Activated T-helper 17 cell treated with anti-CD3 and anti-CD28 coated beads, Interleukin-2, amount 50 U/mL, for 72 hours (primary cell): ENCODE measurements at places on chromosomes 6 and 20. TPM values are rescaled to one million over a fixed set of nuclear protein-coding genes. Genes with fewer than 3 reads are reported as not detected.

The UBD gene
- total RNA-seq, result 3.7 TPM

DNA sequence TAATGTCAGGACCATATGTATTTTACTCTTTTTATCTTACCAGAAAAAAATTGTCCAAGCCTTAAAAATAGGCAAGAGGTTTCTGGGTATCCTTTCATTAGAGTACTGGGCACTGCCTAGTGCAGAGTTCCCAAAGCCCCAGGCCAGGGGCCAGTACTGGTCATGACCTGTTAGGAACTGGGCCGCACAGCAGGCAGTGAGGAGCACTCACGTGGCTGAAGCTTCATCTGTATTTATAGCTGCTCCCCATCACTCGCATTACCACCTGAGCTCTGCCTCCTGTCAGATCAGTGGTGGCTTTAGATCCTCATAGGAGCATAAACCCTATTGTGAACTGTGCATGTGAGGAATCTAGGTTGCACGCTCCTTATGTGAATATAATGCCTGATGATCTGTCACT, 632.9 kb downstream of the UTRN start:
- no peak for ATAC-seq

DNA sequence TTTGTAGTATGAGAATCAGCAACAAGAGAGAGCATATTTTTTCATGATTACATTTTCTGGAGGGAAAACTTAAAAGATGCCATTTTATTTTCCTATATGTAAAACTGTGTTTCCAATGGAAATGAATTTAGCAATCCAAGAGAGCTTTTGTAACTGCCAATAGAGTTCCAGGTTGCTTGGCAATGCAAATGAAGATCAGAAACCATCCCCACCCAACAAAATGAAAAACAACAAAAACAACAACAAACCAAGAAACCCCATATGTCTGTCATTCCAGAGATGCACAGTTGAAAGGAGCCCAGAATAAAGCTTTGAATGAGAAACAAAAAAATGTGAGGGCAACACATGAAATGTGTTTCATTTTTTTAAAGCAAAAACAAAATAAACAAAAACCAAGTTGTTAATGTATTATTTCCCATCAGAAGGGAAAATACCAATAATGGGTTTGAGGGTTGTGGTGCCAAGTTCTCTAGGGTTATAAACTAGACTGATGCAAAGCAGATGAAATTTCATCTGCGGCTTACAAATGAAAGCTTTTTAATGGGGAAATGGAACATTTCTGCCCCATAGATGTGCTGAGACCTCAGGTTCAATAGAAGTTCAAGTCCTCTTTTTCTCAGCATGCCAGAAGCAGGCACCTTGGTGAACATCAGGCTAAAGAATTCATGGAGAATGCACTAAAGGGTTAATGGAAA, 121.5 kb upstream of the MCHR2 start:
- no peak for ATAC-seq

DNA sequence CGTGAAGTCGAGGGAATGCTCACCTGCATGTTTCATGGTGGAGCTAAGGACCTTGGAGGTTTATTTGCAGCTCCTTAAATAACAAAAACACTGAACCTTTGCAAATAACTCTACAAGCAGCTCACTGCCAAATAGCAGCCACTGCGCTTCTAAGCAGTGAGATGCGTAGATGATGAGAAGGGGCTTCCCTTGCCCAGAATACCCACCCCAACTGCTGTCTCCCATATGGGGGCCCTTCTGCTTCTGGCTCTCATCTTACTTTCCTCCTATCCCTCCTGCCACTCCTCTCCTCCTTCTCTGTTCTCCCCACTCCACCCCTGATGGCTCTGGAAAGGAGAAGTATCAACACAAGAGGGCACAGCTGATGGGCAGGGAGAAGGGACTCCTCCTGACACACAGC, 193.3 kb upstream of the SSTR4 start:
- ATAC-seq, result no peak

- no peak for ATAC-seq
These were observed 451.0 kb downstream of the PLCB1 start for GRCh38 chr20:8583012-8583565.

The PCSK2 gene
- not detected for total RNA-seq

The TBXT gene
- not detected for total RNA-seq

GRCh38 chr6:13733178-13733887, 21.7 kb upstream of the RANBP9 start:
- no peak for ATAC-seq

- ATAC-seq, result no peak
These were observed 58.5 kb downstream of the GRIK2 start for GRCh38 chr6:101451981-101452380.

GRCh38 chr20:59912609-59913008, 20.8 kb downstream of the SYCP2 start:
- peak; percentile 56 for ATAC-seq

GRCh38 chr6:6593867-6594468, 5.4 kb downstream of the LY86 start:
- ATAC-seq, result no peak

DNA sequence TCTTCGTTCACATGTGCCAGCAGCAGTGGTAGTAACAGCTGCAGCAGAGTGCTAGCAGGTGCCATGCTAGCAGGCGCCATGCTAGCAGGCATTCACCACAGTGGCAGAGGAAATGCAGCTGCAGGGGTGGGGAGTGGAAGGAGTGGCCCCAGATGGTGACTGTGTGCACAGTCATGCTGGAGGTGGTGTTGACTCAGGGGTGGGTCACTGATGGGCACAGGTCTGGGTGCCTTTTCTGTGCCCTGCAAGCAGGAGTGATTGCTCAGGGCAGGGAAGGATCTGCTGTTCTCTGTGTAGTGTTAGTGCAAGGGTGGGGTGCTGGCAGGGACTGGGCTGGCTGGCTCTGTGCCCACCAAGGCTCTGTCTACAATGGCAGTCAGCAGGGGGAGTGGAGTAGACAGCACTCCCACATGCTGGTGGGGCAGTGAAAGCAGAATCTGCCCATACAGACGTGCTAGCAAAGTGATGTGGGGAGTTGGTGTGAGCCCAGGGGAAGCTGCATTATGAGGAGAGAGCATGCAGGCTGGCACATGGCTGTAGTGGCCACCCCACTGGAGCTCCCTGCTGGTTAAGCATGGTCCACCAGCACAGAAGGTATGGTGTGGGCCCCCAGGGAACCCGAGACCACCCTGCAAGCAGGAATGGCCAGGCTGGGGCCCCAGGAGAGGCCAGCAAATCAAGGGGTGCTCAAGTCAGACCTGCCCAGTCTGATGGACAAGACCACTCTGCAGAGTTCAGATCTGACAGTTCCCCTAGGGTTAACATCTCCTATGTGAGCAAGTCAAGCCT, 11.4 kb upstream of the TSPYL4 start:
- ATAC-seq, result peak; percentile 81

The ELMO2 gene
- 54.6 TPM for total RNA-seq

DNA sequence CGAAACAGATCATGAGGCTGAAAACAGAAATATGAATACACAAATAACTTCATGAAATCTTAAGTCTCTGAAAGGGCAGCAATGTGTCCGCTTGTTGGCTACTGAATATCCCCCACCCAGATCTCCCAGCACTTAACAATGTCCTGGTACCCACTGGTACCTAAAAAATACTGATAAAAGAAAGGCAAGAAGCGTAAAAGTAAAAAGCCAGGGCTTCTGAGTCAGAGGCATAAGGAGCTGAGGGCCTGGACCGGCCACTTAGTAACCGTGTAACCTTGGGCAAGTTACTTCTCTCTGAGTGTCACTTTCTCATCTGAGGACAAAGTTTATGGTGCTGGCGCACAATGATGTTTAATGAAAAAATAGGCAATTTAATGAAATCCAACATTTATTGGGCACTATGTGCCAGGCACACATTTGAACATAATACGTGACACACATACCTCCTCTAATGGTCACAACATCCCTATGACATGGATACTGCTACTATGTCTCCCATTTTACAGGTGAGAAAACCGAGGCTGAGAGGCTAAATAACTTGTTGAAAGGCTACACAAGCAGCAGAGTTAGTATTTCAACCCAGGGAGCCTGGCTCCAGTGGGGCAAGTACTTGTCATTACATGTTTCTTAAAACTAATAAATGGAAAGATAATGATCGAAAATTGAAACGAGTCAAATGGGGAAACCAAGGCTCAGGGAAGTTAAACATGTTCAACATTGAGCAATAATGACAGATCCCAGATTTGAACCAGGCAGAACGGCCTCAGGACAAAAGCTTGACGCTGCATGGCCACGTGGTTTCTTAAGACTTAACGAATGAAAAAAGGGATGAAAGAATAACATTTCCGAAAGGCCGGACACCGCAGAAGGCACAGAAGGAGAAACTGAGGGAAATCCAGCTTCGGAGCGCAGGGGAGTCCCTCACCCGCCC, 828 bp downstream of the TP53RK start:
- ATAC-seq, result no peak

DNA sequence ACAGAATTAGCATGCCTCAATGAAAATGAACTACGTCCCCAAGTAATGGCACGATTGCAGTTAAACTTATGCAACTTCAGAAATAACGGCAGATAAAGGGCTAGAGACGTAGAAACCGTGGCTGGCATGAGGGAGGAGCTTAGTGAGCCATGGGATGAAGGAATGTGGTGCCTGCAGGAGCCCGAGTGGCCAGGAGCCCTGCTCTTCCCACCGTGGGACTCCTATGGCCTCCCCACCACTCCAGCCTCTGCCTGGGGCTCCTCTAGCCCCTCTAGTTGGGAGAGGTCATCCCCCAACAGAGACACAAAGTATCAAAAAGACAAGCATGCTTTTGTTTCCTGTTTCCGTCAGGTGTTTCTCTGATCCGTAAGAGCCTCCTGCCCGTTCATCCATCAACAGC, 75.1 kb upstream of the BHLHE23 start:
- no peak for ATAC-seq

The DNMT3B gene
- 0.16 TPM for total RNA-seq

The CDC25B gene
- total RNA-seq, result 117 TPM

The GDAP1L1 gene
- total RNA-seq, result not detected

GRCh38 chr20:41467690-41468089, 101.1 kb upstream of the EMILIN3 start:
- no peak for ATAC-seq

The PSMB8 gene
- total RNA-seq, result 344 TPM

- no peak for ATAC-seq
These were observed 757 bp downstream of the RAET1E start for GRCh38 chr6:149897015-149897697.

The SIRPB2 gene
- total RNA-seq, result not detected

The C4A gene
- 6.9 TPM for total RNA-seq

DNA sequence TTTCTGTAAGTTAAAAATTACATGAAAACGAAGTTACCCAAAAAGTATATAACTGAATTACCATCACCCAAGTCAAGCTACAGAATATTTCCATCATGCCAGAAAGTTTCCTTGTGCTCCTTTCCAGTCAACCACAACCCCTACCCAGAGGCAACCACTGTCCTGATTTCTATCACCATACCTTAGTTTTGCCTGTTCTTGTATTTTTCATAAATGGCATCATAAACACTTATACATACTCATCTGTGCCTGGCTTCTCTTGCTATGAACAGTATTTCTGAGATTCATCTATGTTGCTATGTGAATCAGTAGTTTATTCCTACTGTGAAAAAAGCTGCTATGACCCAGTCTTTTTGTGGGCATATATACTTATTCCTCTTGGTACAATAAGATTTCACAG, 7.4 kb downstream of the FKBP5 start:
- peak; percentile 94 for ATAC-seq

- no peak for ATAC-seq
These were observed 111.1 kb downstream of the BTBD3 start for GRCh38 chr20:12028771-12029170.

DNA sequence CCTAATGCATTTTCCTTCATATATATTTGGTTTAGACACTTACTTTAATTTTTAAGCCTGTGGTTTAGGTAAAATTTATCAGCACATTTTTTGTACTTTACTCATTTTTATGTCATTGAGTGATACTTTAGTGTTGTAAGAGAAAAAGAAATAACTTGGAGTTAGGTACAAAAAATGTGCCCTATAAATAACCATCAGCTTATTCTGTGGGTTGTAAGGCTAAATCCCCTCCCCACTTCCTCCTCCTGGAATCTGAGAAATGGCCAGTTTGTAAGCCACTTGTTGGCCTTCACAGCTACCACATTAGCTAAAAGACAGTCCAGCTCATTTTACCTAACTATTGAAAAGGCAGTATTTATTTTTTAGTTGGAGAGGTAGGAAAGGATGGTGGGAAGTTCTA, 576.3 kb downstream of the PKHD1 start:
- no peak for ATAC-seq

The MEI4 gene
- not detected for total RNA-seq

DNA sequence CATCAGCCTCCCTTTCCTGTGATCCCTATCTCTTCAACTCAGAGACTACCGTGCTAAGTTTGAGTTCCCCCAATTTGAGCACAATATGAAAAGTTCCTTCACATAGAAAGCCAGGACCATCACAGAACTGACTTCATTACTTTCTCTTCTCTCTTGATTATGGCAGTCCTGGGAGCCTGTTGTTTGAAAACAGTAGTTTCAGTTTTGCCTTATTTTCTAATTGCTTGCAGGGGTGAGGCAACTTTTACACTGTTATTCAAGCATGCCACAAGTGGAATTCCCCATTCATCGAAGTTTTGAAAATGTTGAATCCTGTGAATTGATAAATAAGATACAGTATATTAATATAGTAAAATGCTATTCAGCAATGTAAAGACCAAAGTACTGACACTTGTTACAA, 569.7 kb upstream of the MARCKS start:
- ATAC-seq, result no peak

GRCh38 chr20:10217721-10218410, 764 bp upstream of the SNAP25 start:
- peak; percentile 81 for ATAC-seq

DNA sequence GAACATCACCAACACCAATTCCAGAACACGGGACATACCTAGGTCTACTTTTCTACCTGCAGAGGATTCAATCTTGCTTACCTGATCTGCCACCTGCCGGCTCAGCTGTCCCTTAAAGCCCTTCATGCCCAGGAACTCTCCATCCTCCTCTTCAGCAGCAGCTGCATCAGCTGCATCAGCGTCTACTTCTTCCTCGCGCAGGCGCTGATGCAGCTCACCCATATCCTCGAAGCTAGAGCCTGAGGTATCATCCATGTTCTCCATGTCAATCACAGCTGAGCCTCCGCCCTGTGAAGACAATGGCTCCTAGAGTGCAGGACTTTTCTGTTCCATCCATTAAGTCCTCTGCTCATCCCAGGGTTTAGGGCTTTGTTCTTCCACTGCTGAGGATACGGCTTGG, 918 bp downstream of the YIPF3 start:
- no peak for ATAC-seq
